Left renal cortex interstitium (tissue), 4 donors: ENCODE measurements at places on chromosomes 3 and 15. TPM values are rescaled to one million over a fixed set of nuclear protein-coding genes. Genes with fewer than 3 reads are reported as not detected.

MRPS25 gene
- polyA plus RNA-seq, result 94.1 TPM

CACNA2D2 gene
- 13.3 TPM for polyA plus RNA-seq

JMJD7 gene
- polyA plus RNA-seq, result 20.2 TPM

ANKRD63 gene
- polyA plus RNA-seq, result 0.11 TPM

PTX3 gene
- polyA plus RNA-seq, result 3.8 TPM

KLF15 gene
- polyA plus RNA-seq, result 14.0 TPM

SLC33A1 gene
- polyA plus RNA-seq, result 41.8 TPM

DNA sequence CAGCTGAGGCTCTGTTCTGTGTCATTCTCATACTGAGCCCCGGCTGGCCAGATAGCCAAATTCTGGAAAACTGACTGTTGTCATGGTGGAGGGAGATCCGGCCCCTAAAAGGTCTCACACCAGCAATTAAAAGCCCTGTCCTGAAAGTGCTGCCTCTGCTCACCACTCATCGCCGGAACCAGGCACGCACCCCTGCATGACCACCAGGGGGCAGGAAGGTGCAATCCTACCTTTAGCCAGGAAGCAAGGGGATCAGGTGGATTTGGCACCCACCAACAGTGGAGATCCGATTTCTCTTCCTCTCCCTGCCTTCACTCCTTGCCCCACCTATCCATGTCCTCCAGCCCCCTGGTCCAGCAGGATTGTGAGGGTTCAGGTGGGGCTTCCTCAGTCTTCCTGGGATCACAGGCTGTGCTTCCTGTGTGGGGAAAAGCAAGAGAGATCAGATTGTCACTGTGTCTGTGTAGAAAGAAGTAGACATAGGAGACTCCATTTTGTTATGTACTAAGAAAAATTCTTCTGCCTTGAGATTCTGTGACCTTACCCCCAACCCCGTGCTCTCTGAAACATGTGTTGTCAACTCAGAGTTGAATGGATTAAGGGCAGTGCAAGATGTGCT, 16.1 kb upstream of the CACNA2D2 start:
- DNase-seq, result no peak

DNA sequence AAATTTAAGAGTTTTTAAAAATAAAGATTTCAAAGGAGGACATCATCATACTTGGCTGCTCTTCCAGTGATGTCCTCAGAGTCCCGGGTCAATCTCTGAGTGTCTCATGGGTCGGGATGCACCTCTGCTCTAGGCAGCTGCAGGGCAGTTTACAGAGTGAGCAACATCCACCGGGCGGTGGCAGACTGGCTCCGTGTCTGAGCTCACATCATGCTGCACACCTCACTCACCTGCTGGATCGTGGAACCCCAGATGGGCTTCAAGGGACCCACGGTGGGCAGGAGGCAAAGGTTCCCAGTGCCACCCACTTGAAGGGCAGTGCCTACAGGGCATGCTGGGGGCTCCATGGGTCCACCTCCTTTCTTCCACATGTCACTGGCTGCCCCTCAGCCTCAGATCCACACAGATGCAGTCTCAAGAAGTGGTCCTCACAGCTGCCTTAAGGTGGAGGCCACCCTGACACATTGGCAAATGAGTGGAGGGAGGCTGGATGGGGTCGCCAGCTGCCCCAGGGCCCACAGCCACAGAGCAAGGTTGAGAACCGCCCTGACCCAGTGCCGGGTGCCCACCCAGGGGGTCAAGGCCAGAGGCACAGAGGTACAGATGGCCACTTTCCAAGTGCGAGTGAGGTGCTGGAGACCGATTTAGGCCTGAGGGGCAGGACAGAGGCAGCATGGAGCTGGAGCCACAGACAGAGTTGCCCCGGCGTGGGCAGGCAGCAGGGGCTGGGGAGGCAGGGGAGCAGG, 25.2 kb downstream of the CYFIP1 start:
- no peak for DNase-seq

GRCh38 chr3:86056962-86057361, 934.0 kb downstream of the VGLL3 start:
- DNase-seq, result no peak

DNA sequence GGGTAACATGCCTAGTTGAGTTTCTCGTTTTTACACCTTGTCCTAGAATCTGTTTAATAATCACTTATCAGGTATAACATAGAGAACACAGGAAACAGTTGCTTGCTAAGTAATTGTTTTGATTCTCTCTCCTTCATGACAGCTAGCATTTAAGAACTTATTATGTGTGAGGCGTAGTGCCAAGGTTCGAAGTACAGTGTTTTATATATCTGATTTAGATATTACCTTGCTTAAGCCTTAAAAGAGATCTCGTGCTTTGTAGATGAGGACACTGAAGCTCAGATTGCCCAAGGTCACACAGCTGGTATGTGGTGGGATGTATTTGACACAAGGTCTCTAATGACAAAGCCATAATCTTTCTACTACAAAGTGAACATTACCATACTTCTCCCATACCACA, 29.0 kb upstream of the IFT57 start:
- no peak for DNase-seq

DNA sequence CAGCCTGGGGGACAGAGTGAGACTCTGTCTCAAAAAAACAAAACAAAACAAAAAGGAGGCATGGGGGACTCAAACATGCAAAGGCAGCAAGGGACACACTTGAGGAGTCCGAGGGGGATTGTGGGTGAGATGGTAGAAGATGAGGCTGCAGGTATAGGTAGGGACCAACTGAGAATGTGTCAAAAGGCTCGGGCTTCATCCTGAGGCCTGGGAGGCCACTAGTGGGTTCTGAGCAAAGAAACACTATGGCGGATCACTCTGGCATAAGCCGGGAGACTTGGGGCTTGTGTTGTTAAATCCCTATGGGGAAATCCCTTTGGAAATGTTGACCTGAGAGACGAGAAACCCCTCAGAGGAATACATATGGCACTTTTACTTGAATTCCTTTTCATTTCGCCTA, 21.2 kb downstream of the ZNF710 start:
- DNase-seq, result no peak

DNA sequence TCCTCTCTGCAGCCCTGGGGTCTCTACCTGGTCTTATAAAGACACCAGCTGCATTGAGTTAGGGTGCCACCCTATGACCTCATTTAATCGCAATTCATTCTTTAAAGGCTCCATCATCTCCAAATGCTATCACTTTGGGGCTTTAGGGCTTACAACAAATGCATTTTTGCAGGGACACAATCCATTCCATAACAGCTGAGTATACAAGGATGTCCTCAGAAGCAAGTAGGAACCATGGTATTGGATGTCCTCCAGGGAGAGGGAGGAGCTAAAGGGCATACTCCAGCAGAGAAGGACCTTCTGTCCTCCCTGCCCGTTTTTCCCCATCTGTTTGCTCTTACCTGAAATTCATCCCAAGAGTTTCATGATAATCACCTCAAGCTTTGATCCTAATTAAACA, 30.3 kb downstream of the UMPS start:
- no peak for DNase-seq

- DNase-seq, result no peak
Measured at GRCh38 chr3:141338881-141339280, 29.4 kb upstream of the ZBTB38 start.

DNA sequence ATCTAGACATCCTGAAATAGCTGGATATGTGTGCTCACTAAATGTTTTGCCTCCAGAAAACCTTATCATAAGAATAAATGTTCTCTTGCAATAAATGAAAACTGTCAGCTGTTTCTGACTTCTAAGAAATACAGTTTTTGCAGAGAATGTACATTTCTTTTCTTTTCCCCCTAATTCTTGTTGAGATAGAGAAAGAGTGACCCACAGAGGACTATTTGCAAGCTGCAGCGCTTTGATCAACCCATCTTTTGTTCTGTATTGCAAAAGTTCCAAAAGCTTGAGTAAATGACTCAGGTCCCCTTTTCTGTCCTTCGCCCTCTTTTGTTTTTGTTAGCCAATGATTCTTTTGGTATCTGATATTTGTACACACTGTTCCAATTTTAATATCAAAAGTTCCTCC, 141.9 kb downstream of the BBX start:
- DNase-seq, result no peak

DNA sequence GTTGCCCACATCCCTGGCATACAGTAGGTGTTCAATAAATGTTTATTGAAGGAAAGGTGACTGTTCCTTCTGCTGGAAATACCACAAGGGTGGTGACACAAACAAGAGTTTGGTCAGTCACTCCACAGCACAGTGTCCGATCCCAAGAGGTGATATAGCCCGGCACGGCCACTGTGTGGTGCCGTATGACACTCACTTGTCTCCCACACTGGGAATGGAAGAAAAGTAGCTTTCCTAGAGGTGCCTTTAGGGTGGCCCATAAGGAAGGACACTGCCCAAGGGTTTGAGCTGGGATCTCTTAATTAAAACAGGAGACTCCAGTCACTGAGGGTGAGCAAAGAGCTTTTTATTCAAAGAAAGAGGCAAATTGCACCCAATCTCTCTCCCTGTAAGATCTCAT, 40.5 kb downstream of the TGM4 start:
- DNase-seq, result no peak

DNA sequence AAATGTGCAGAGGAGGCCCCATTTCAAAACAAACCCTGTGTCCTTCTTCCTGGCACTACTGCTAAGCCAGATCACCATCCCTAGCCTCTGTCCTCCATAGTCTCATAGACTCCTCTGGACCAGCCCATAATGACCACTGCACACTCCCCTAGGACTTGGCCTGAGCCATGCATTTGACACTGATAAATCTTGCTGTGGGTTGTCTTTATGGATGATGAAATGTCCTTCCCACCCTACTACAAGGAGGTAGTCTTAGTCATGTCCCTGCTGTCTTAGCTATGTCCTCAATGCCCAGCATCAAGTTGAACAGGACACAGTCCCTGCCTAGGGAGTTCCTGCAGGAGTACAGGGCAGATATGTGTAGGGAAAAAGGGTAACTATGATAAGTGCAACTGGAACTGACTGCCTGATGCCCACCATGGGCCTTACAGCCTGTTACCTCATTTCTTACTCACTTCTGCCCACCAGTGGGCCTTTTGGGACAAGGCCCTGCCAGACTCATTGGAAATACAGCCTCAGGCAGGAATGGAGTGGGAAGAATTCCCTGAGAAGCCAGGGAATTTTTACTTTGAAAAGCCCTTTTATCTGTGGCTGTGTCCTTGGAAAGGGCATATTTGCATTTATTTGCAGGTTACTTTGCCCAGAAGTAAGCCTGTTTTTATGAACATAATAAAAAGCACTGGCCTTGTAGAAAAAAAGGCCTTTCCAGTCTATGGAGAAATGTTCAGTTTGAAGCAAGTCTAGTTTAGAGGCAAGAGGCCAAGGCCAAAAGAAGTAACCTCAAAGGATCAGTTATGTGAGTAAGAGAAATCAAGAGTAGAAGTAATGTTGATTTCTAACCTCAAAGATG, 199.6 kb upstream of the EIF1B start:
- DNase-seq, result no peak

- DNase-seq, result no peak
Measured at GRCh38 chr15:49741712-49742111, 120.9 kb downstream of the DTWD1 start.

- DNase-seq, result no peak
Measured at GRCh38 chr3:144264794-144265193, 293.2 kb downstream of the DIPK2A start.

- no peak for DNase-seq
Measured at GRCh38 chr3:20145874-20146273, 40.1 kb downstream of the SGO1 start.
